ENCODE measurements at places on chromosomes 2 and 18. TPM values are rescaled to one million over a fixed set of nuclear protein-coding genes. Genes with fewer than 3 reads are reported as not detected.

- H3K4me1 ChIP-seq, result no peaks in the 10 kb centered on the region
- H3K36me3 ChIP-seq, result no peaks in the 10 kb centered on the region
- no peak overlapping the region for H3K4me3 ChIP-seq
- DNase-seq, result no peak
Measured at GRCh38 chr2:58073008-58073407, 26.4 kb downstream of the VRK2 start.

- H3K36me3 ChIP-seq, result no peaks in the 10 kb centered on the region
- no peak for DNase-seq
- no peaks in the 10 kb centered on the region for H3K4me1 ChIP-seq
- H3K4me3 ChIP-seq, result no peak overlapping the region
Measured at GRCh38 chr2:149617476-149617875, 29.9 kb upstream of the MMADHC start.

DNA sequence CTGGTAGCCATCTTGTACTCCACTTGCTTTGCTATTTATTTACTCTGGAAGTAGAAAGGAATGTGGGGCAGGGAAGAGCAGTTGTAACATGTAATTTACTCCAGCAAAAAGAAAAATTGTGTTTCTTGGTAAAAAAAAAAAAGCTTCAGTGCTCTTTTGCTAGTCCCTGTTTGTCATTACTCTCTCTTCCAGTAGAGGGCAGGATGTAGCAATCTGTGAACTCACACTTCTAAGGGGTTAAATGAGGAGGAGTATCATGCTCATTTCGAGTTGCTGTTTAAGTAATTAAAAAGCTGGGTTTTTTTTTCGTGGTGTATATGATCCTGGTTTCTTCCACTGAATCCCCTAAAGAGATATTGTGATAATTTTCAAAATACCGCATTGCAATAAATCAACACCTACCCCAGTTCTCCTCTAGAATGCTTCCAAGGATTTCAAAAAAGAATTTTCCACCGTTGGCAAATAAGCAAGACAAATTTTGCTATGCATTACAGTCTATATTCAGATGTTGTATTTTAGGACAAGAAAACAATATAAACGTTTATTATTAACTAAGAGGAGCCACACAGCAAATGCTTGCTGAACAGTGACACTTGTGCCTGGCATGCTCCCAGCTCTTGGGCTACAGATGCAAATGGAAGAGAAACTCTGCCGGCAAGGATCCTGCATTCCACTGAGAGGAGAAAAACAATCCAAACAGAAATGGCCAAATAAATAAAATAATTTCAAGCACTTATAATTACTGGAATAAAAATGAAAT is 261.6 kb downstream of the ASXL3 start:
- peak overlapping the region; percentile 5 for H3K4me3 ChIP-seq
- peaks cover 7% of the 10 kb centered on the region for H3K4me1 ChIP-seq
- no peaks in the 10 kb centered on the region for H3K36me3 ChIP-seq
- no peaks in the 10 kb centered on the region for H3K27me3 ChIP-seq

DNA sequence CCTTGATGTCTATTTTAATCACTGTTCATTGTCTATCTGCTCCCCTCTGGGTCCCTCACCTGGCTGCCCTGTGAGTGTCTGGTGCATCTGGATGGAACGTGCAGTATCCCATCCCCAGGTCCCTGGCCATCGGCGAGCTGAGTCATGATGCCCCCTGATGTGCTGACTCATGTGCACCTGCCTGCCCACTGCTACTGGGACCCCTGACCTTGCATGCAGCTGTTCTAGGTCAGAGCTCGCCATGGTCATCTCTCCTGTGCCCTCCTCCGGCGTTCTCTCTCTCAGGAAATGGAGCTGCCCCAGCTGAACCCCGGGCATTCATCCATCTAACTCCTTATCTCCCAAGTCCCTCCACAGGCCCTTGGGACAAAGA is 516.2 kb upstream of the HS6ST1 start:
- no peaks in the 10 kb centered on the region for H3K36me3 ChIP-seq
- no peaks in the 10 kb centered on the region for H3K27me3 ChIP-seq
- H3K4me3 ChIP-seq, result no peak overlapping the region
- no peak overlapping the region for H3K27ac ChIP-seq

- no peaks in the 10 kb centered on the region for H3K36me3 ChIP-seq
- H3K27ac ChIP-seq, result peak overlapping the region; percentile 83
- no peak overlapping the region for H3K4me3 ChIP-seq
- DNase-seq, result peak; percentile 58
Measured at GRCh38 chr2:239262484-239263230, 138.2 kb downstream of the HDAC4 start.

- H3K27me3 ChIP-seq, result no peaks in the 10 kb centered on the region
- no peak for DNase-seq
- no peaks in the 10 kb centered on the region for H3K36me3 ChIP-seq
- no peak overlapping the region for H3K4me3 ChIP-seq
- H3K4me1 ChIP-seq, result no peaks in the 10 kb centered on the region
Measured at GRCh38 chr2:33335516-33335915, 140.9 kb upstream of the RASGRP3 start.

DNA sequence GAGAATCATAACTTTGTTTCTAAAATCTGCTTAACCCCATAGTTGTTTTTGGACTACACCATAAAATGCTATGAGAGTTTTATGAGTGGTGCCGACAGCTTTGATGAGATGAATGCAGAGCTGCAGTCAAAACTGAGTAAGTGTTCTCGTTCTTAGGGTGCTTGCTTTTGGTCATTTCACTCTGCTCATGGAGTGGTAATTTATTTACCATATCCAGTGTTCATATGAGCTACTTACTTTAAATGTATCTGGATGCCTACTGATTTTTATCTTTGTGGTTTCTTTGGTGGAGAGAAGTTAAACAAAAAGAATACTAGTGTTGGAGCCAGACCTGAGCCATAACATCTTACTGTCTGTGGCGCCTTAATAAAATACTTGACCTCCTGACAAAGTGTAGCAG is 16.4 kb downstream of the NDC80 start:
- no peaks in the 10 kb centered on the region for H3K4me1 ChIP-seq
- H3K27me3 ChIP-seq, result no peaks in the 10 kb centered on the region
- no peak for DNase-seq
- no peak overlapping the region for H3K4me3 ChIP-seq
- H3K27ac ChIP-seq, result no peak overlapping the region
- H3K36me3 ChIP-seq, result no peaks in the 10 kb centered on the region

The IL37 gene
- not detected for total RNA-seq

The TLX2 gene
- 2.5 TPM for total RNA-seq

The UGT1A3 gene
- total RNA-seq, result not detected

The KDM3A gene
- 47.8 TPM for total RNA-seq

The REG1B gene
- not detected for total RNA-seq

GRCh38 chr2:231546014-231546715 is 15.9 kb upstream of the NMUR1 start:
- no peak for DNase-seq
- H3K4me3 ChIP-seq, result no peak overlapping the region
- H3K27me3 ChIP-seq, result no peaks in the 10 kb centered on the region
- H3K4me1 ChIP-seq, result peaks cover 6% of the 10 kb centered on the region
- H3K36me3 ChIP-seq, result no peaks in the 10 kb centered on the region

The HSBP1L1 gene
- total RNA-seq, result 15.8 TPM

The KCNJ3 gene
- total RNA-seq, result 0.28 TPM

GRCh38 chr2:121491518-121491917 is 39.2 kb upstream of the RNU4ATAC start:
- no peak for DNase-seq
- no peak overlapping the region for H3K27ac ChIP-seq
- no peaks in the 10 kb centered on the region for H3K27me3 ChIP-seq
- peaks cover 4% of the 10 kb centered on the region for H3K36me3 ChIP-seq
- peaks cover 17% of the 10 kb centered on the region for H3K4me1 ChIP-seq

- no peak overlapping the region for H3K4me3 ChIP-seq
- no peaks in the 10 kb centered on the region for H3K36me3 ChIP-seq
- H3K4me1 ChIP-seq, result peaks cover 17% of the 10 kb centered on the region
- DNase-seq, result no peak
Measured at GRCh38 chr2:30455114-30455738, 8.2 kb downstream of the LCLAT1 start.

DNA sequence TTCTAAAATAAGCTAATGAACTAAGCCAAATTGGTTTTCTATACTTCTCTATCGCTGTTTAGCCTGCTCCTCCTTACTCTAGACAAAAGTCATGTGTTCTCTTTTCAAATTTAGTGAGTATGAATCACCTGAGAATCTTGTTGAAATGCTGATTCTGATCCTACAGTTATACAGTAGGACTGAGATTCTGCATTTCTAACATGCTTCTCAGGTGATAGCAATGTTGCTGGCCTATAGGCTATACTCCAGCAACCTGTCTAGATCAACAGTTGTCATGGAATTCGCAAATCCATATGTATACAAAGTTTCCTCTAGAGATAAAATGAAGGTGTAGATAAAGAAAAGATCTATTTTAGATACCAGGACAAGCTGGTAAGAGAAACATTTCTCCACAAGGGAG is 62.9 kb downstream of the MEMO1 start:
- H3K4me1 ChIP-seq, result no peaks in the 10 kb centered on the region
- no peak for DNase-seq
- no peaks in the 10 kb centered on the region for H3K27me3 ChIP-seq
- no peak overlapping the region for H3K27ac ChIP-seq
- no peaks in the 10 kb centered on the region for H3K36me3 ChIP-seq

The IL36A gene
- total RNA-seq, result not detected

- H3K27me3 ChIP-seq, result no peaks in the 10 kb centered on the region
- H3K27ac ChIP-seq, result no peak overlapping the region
- no peaks in the 10 kb centered on the region for H3K4me1 ChIP-seq
Measured at GRCh38 chr2:128250229-128251025, 68.2 kb downstream of the HS6ST1 start.

DNA sequence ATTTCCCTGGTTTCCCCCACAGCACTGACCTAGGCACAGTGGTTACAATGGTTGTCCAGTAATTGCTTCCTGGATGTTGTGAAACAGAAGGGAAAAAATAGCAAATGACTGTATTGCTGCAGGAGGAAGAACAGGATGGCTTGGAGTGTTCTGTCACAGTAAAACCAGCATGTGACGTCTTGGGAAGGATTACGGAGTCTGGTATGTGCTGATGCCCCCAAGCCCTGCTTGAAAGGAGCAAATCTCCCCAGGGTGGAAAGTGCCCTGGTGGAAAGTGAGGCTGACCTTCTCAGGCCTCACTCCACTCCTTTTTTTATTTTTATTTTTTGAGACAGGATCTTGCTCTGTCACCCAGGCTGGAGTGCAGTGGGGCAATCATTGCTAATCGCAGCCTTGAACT is 7.8 kb downstream of the RAB11FIP5 start:
- no peak for DNase-seq
- H3K4me3 ChIP-seq, result no peak overlapping the region
- no peaks in the 10 kb centered on the region for H3K36me3 ChIP-seq
- no peak overlapping the region for H3K27ac ChIP-seq
- no peaks in the 10 kb centered on the region for H3K4me1 ChIP-seq
- no peaks in the 10 kb centered on the region for H3K27me3 ChIP-seq

Data from sigmoid colon (tissue), 7 donors.